ENCODE measurements at places on chromosomes 5 and 9.

- no peak for DNase-seq
Observed at GRCh38 chr5:58327289-58327688, 132.6 kb downstream of the PLK2 start.

GRCh38 chr5:90940227-90940995 is 381.8 kb downstream of the ADGRV1 start:
- DNase-seq: no peak

DNA sequence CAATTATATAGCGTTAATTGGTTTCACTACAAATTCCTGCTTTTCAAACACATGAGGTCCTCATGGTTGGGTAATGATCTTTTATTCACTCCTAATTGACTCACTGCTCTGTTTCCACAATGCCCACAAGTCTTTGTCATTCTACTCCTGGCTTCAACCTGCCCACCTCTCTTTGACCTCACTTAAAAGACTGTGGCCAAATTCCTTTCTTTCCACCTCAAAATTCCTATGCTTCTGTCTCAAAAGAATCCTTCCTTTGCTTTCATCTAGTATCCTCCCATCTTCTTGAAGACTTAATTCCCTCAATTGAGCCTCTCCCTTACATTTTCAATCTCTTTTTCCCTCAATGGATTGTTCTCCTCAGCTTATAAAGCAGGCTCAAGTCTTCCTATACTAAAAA is 4.9 kb downstream of the APBA1 start:
- no peak for DNase-seq

- DNase-seq: peak; percentile 12
Observed at GRCh38 chr5:77230727-77231470, 20.4 kb downstream of the PDE8B start.

GRCh38 chr9:136138566-136138965 is 19.9 kb upstream of the TMEM250 start:
- DNase-seq: no peak

GRCh38 chr5:109910874-109911273 is 221.1 kb downstream of the MAN2A1 start:
- DNase-seq: no peak

- no peak for DNase-seq
Observed at GRCh38 chr5:172943906-172944305, 15.3 kb upstream of the RPL26L1 start.

GRCh38 chr5:172370648-172371545 is 83.4 kb downstream of the SH3PXD2B start:
- peak; percentile 40 for DNase-seq

DNA sequence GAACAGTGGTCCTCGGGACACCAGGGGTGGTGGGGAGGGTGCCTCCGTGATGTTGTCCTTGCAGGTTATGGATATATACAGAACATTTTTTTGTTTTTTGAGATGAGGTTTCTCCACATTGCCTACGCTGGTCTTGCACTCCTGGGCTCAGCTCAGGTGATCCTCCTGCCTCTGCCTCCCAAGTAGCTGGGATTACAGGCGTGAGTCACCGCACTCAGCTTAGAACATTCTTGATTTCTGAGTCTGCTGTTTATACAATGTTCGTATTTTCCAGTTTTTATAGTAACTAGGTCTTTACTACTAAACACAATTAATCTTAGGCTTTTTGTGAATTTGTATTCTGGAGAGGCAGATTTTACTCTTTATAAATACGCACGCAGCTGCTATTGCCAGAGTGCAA is 6.0 kb downstream of the PMPCA start:
- DNase-seq: no peak

GRCh38 chr9:104463864-104464263 is 40.2 kb upstream of the OR13F1 start:
- DNase-seq: no peak

- DNase-seq: peak; percentile 49
Observed at GRCh38 chr5:76524868-76525267, 98.3 kb downstream of the F2RL2 start.

DNA sequence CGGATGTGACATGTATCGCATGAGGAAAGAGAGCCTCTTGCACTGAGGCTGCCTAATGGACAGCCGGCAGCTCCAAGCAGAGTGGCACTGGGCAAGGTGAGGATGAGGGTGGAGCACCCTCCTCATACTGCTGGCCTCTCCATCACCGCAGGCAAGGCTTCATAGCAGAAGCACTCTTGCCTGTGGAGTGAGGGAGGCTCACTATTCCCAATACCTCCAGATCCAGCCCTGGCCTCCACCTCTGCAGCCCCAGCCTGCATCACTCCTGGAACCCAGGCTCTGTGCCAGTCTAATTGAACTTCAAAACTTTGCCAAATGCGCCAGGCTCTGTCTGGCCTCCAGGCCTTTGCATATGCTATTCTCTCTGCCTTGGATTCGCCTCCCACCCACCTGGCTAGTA is 29.7 kb upstream of the ARAP3 start:
- DNase-seq: no peak

Measured in fibroblast of gingiva (primary cell).